ENCODE measurements at places on chromosomes 16 and 17.
A peak's percentile ranks its signal among the peaks of the same experiment; 100 is the strongest.

GRCh38 chr16:51383909-51384308 lies 232.8 kb upstream of the SALL1 start:
- DNase-seq = peak; percentile 19

DNA sequence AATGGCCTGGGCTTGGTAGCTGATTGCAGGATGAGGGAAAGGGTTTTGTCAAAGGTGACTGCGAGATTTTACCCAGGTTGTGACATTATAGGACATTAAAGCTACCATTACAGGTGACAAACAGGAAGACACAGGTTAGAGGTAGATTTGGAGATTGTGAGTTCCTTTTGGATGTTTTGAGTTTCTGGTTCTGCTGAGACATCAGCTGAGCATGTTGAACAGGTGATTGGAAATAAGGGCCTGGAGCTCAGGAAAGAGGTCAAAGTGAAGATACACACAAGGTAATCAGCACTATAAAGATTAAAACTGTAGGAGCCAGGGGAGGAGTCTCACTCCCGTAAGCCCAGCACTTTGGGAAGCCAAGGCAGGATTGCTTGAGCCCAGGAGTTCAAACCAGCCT lies 6.0 kb downstream of the GSDMA start:
- DNase-seq = no peak

GRCh38 chr16:86880316-86881117 lies 302.2 kb downstream of the FOXL1 start:
- DNase-seq = no peak

DNA sequence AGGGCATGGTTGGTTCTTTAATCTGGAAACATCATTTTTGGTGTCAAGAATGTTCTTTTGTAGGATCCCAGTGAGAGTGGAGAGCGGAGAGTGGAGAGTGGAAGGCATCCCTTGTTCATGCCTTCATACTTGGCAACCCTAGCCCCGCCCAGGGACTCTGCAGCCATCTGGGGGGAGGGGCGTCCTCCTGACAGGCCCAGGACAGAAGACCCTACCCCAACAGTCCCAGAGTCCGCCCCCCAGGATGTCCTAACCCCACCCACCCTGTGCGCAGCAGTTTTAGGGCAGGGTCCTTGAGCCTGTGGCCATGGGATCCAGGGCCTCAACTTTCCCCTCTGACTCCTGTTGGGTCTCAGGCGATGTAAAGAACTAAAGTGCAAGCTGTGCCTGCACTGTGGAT lies 4.5 kb downstream of the SLC26A11 start:
- DNase-seq = no peak

DNA sequence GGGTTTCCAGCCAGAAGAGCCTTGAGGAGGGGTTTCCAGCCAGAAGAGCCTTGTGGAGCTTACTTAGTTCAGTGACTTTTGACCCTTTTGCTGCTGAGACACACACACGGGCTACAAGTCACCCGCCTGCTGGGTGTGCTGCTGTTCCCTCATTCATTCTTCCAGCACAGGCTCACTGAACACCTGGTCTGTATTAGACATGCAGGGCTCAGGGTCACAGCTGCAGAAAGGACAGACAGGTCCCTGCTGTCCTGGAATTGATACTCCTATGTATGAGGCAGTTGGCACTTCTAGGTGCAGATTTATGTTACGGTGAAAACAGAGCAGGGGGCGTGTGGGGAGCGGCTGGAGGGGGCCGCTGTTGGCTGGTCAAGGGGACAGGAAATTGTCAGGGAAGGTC lies 6.8 kb downstream of the CACNG4 start:
- DNase-seq = no peak

- DNase-seq = peak; percentile 36
Measured at GRCh38 chr17:58535431-58535830, 21.0 kb upstream of the MTMR4 start.

GRCh38 chr17:42243493-42243982 lies 32.7 kb downstream of the STAT5B start:
- no peak for DNase-seq

GRCh38 chr17:82314012-82314726 lies 3.2 kb downstream of the CD7 start:
- no peak for DNase-seq

DNA sequence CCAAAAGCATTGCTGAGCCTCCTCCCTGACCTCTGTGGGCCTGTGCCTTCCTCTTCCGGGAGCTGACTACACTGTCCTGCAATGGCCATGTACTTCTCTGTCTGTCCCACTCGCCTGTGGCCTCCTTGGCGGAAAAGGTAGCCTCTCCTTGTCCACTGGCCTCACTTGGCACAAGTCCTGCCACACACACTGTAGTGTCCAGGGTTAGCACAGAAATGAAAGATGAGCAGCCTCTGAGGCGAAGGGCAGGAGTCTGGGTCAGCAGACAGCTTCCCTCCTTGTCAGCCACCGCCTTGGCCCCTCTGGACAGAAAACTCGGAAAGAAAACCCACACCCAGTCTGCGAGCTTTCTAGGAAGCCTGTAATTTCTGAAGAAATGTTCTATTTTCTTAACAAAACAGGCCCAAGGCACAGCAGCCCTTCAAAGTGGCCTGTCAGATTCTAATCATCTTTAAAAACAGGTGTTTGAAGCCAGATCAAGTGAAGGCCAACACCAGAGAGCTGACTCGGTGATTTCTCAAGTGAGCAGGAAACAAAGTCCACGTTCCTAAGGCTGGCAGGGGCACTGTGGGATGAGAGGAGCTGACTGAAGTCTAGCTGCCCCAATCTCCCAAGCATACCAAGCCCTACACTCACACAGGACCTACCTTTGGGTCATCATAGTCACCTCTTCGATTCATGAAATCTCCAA lies 67.2 kb downstream of the GTF3C1 start:
- DNase-seq = no peak

DNA sequence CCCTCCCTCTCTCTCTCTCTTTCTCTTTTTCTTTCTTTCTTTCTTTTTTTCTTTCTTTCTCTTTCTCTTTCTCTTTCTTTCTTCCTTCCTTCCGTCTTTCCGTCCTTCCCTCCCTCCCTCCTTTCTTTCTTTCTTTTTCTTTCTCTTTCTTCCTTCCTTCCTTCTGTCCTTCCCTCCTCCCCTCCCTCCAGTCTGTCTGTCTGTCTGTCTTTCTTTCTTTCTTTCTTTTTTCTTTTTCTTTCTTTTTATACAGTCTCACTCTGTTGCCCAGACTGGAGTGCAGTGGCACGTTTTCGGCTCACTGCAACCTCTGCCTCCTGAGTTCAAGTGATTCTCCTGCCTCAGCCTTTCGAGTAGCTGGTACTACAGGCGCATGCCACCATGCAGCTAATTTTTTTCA lies 14.4 kb downstream of the CA4 start:
- no peak for DNase-seq

- peak; percentile 78 for DNase-seq
Measured at GRCh38 chr16:53054670-53055485, at the start of gene CHD9. Gene CHD9, plus strand, starts transcription at chr16:53054991. Its CDS starts 101,099 bp downstream, at chr16:53156090.

GRCh38 chr17:4465786-4466185 lies 32.0 kb downstream of the SPNS3 start:
- DNase-seq = no peak

GRCh38 chr16:47013910-47014309 lies 40.4 kb upstream of the DNAJA2 start:
- DNase-seq = no peak

GRCh38 chr17:77374170-77374936 lies 233.6 kb downstream of the SEC14L1 start:
- no peak for DNase-seq

DNA sequence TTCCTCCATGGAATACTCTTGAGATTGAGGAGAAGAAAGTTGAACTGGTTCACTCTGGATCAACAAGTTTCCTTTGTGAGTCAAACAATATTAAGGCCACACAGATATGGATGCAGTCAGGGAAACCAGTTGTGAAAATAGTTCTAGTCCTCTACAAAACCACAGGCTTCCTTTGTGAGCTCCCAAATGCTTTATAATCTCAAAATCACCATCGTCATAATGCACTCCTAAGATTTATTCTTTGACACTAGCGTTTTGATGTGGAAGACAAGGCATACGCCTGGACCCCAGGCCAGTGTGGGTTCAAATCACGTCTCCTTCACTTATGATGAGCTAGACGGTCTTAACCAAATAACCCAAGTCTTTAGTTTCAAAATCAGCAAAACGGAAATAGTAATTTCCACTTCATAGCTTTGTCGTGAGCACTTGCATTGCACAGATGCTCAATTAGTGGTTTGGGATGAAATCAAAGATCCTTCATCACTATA lies 142.6 kb downstream of the STX8 start:
- no peak for DNase-seq

DNA sequence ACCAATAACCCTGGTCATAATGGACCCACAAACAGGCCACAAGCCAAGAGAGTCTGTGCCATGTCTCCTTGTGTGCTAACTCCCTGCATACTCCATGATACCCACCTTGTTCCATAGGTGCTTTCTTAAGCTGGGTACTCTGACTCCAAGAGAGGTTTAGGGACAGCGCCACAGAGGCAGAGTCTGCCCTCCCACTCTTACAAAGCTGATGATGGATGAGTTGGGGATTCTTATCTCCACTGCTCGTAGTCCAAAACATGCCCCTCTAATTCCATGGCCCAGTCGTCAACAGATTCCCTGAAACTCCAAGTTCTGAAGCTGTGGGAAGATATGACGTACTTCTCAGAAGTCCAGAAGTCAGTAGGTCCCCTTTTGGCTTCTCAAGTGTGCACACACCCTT lies 184.4 kb upstream of the CCL2 start:
- no peak for DNase-seq

DNA sequence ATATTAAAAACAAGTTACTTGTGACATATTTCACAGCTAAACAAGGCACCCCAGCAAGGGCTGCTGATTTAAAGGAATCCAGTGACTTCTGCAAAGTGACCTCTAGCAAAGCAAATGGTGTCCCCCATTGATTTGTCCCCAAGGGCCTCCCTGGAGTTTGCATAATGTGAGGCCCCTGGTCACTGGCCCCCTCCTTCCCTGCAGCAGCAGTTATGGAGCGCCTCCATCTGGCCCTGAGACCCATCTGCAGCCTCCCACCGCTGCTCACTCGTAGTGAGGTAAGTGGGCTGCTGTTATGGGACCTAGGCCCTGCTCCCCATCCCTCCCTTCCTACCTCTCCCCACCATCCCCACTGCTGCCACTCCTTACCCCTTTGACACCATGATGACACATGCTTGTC lies 19.6 kb upstream of the EEF2K start:
- DNase-seq = no peak

DNA sequence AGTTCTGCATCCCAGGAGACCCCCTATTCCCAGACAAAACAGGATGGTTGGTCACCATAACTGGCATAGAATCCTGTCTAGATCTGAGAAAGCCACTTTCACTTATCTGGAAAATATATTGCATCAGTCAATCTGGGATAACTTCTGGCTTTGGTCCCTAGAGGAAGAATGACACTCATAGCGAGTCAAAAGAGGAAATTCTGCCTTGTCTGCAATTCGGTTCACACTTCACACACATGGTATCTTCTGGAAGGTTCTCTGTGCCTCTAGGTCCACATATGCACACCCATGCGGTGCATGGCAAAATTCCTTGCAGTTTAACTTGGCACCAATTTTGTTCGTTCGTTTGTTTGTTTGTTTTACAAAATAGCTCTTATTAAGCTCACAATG lies 49.2 kb upstream of the WSCD1 start:
- no peak for DNase-seq

GRCh38 chr16:66344533-66345145 lies 21.9 kb upstream of the CDH5 start:
- peak; percentile 36 for DNase-seq

GRCh38 chr17:9644910-9645751 lies at the start of gene USP43:
Gene USP43, plus strand, starts transcription at chr17:9645517. Its CDS starts 116 bp downstream, at chr17:9645633.
- peak; percentile 84 for DNase-seq

GRCh38 chr17:13395862-13396261 lies 205.9 kb downstream of the HS3ST3A1 start:
- DNase-seq = peak; percentile 26

DNA sequence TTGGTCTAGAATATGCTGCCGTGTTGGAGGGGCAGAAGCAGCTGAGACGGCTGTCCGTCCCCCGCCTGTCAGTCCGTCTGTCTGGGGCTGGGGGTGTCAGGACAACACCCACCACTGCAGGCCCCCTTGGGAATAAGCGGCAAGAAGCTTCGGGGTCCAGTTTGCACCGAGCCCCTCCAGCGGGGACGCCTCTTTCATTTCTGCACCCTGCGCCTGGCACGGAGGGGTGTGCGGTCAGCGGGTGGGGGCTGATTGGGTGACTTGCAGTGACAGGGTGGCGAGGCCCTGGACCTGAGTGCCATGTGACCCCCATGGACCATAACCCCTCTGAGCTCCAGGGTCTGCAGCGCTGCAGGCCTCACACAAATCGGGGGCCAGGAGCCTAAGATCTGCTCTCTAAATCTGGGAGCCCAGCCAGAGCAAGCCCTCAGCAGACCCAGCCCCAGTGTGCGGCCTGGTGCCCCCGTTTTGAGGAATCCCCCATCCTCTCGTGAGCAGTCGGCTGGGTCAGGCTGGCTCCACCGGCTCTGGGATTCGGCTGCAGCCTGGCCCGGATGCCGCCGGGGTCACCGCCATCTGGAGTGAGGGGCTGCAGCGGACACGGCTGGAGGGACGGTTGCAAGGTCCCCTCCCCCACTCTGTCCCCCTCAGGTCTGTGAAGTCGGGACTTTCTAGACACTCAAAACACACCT lies 8.3 kb downstream of the CBFA2T3 start:
- no peak for DNase-seq

DNA sequence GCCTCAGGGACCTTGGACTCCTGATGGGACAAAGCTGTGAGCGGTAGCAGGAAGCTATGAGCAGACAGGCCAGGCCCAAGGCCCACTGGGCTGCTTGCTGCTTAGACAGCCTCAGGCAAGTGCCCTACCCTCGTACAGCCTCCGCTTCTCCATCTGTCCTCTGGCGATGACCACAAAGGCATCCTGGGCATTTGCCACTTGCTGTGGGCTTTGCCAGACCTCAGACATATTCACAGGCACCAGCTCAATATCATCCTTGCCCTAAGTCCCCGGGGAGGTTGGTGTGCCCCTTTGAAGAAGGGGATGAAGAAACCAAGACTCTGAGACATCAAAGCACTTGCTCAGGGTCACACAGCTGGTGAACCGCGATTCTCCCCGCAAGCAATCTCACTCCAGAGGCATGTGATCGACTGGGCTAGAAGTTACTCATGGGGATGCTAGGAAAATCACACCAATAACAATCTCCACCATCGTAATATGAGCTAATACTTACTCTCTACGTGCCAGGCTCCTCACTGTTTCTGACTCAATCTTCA lies 21.7 kb downstream of the PPL start:
- DNase-seq = no peak

GRCh38 chr16:12392585-12393091 lies 411.0 kb downstream of the CPPED1 start:
- DNase-seq = no peak

GRCh38 chr17:45087504-45087975 lies 26.4 kb downstream of the NMT1 start:
- no peak for DNase-seq

DNA sequence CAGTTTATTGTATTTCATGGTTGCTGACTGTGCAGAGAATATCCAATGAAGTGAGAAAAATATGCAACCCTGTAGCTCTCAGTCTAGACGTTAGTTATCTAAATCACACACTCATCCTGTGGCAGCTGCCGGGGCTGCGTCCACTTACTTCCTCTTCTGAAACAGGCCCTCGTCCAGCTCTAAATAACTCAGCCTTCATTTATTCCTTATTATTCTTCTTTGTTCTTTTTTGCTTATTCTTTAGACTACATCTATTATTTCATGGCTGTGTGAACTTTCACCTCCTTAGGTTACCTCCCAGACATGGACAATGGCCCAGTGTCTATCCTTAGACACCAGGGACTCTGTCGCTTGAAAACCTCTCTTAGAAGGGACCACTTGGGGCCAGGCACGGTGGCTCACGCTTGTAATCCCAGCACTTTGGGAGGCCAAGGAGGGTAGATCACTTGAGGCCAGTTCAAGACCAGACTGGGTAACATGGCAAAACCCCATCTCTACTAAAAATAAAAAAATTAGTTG lies 3.4 kb upstream of the THUMPD1 start:
- no peak for DNase-seq

GRCh38 chr16:48999044-48999443 lies 282.6 kb downstream of the CBLN1 start:
- no peak for DNase-seq

Data from RWPE1 (cell line).